ENCODE measurements at places on chromosomes 13 and 19.

GRCh38 chr19:21751384-21751783 lies 16.0 kb downstream of the ZNF100 start:
- DNase-seq, result peak; percentile 17

DNA sequence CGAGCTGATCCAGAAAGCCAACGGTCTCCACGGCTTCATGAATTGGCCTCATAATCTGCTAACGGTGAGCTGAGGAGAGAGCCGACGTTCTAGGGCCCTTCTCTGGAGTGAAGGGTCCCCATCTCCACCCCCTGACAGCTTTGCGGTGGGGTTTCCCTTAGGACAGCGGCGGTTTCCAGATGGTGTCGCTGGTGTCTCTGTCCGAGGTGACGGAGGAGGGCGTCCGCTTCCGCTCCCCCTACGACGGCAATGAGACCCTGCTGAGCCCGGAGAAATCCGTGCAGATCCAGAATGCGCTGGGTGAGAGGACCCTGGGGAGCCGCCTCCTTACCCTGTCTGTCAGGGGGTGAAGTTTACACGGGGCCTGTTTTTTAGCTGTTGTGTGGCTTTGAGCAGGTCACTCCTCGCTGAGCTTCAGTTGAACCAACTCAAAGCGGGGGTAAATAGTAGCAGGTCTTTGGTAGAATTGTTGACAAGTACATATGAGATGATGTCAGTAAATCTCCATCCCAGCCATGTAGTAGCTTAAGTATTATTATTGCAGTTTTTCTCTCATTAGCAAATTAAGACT lies 801 bp downstream of the QTRT1 start:
- no peak for DNase-seq

DNA sequence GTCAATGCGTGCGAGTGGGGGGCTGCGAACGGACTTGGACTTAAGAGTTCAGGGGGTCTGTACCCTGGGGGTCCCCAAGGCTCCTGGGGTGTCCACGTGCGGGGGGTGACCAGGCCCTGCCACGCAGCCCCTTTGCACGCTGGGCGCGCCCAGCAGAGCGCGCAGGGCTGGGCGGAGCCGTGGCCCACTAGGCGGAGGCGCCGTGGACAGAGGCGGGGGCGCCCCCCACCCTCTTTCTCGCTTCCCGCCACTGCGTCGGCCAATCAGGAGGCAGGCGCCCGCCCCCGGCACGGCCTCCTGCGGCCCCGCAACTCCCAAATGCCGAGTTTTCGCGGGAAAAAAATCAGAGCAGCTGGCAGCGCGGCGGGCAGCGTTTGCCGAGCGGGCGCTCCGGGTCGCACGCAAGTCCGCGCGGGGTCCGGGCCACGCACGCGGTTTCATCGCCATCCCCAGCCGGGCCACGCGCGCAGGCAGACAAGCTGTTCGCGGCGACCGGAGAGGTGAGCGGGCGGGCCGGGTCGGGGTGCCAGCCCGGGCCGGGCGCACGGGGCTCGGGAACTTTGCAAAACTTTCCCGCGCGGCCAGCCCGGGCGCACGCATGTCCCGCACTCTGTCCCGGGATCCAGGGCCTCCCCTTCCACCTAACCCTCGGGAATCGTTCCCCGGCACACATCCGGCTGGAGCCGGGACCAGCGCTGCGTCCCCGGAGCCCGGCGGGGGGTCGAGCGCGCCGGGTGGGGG lies at the start of gene UHRF1:
Gene UHRF1, plus strand, starts transcription at position 346 of the 741 bp plus-strand sequence. CDS start 1,385 bp downstream, outside the sequence.
- peak; percentile 62 for DNase-seq

GRCh38 chr13:106499113-106499512 lies 36.3 kb downstream of the EFNB2 start:
- DNase-seq, result peak; percentile 32

GRCh38 chr13:50722440-50723125 lies 120.9 kb downstream of the DLEU7 start:
- no peak for DNase-seq

DNA sequence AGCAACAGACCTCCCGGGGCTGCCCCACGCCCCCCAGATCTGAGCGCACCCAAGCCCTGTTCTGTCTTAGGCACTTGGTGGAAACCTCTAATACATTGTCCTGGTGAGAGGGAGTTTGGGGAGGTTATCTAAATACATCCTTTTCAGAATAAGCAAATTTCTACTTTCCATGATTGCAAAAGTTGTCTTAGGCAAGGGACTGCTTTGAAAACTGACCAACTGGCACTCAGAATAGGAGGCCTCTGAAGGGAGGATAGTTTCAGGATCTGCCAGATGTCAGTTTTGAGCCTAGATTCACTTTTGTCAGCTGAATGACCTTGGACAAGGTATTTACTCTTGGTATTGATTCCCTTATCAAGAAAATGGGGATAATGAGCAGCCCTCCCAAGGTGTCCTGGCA lies 11.8 kb downstream of the SERP2 start:
- DNase-seq, result no peak

- no peak for DNase-seq
Measured at GRCh38 chr13:22082030-22082429, 411.2 kb downstream of the FGF9 start.

DNA sequence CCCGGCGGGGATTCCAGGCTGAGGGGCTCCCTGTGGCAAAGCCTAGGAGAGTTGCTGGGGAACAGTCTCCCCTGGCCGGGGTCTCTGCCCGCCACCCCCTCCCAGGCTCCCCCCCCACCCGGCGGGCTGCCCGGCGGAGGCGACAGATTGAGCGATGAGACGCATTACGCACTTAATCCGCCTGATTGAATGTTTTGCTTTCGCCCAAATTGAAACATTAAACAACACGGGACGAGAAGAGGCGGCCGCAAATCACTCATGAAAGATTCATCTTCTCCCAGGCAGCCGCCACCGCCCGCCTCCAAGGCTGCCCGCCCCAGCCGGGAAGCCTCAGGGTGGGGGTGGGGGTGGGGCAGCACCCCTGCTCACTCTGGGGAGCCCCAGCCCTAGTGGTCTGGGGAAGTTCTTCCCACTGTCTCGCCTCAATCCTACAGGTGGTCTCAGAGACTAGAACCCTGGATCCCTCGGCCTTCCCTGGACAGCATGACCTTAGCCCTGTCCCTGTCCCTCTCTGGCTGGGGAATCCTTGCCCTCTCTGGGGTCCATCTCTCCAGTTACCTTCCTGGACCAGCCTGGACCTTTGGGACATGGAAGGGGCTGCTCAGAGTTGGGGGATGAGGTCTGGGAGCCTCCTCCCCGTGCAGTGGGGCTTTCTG lies 7.6 kb upstream of the ERFL start:
- no peak for DNase-seq

GRCh38 chr13:32849369-32849768 lies 166.9 kb upstream of the KL start:
- no peak for DNase-seq
